Activated CD8-positive, alpha-beta memory T cell treated with anti-CD3 and anti-CD28 coated beads, Interleukin-2, amount 10 ng/mL, durations not matched to agents 7 days and 5 days (primary cell): ENCODE measurements at places on chromosomes 1 and 21. TPM values are rescaled to one million over a fixed set of nuclear protein-coding genes. Genes with fewer than 3 reads are reported as not detected.

Gene IGSF9
- not detected for total RNA-seq

Gene C1QB
- not detected for total RNA-seq

Gene OR2T35
- not detected for total RNA-seq

GRCh38 chr1:204419064-204419403 lies 7.4 kb upstream of the PPP1R15B start:
- DNase-seq, result peak; percentile 21
- H3K27ac ChIP-seq, result no peak overlapping the region
- H3K4me3 ChIP-seq, result no peak overlapping the region
- no peaks in the 10 kb centered on the region for H3K27me3 ChIP-seq

- H3K27me3 ChIP-seq, result peaks cover 26% of the 10 kb centered on the region
- no peak for DNase-seq
- H3K4me1 ChIP-seq, result peaks cover 35% of the 10 kb centered on the region
- H3K36me3 ChIP-seq, result no peaks in the 10 kb centered on the region
- H3K27ac ChIP-seq, result no peak overlapping the region
- H3K4me3 ChIP-seq, result no peak overlapping the region
Observed at GRCh38 chr1:25066731-25067517, 136.8 kb upstream of the RUNX3 start.

- H3K36me3 ChIP-seq, result peaks cover 6% of the 10 kb centered on the region
- DNase-seq, result no peak
- H3K27ac ChIP-seq, result no peak overlapping the region
- no peak overlapping the region for H3K4me3 ChIP-seq
- H3K27me3 ChIP-seq, result no peaks in the 10 kb centered on the region
Observed at GRCh38 chr1:65175171-65176055, 27.4 kb downstream of the AK4 start.

GRCh38 chr1:53627031-53627430 lies 111.9 kb downstream of the GLIS1 start:
- H3K27ac ChIP-seq, result no peak overlapping the region
- H3K36me3 ChIP-seq, result no peaks in the 10 kb centered on the region
- H3K27me3 ChIP-seq, result peaks cover 7% of the 10 kb centered on the region
- no peaks in the 10 kb centered on the region for H3K4me1 ChIP-seq
- peak; percentile 12 for DNase-seq
- no peak overlapping the region for H3K4me3 ChIP-seq

GRCh38 chr1:197485790-197486189 lies 217.7 kb downstream of the CRB1 start:
- H3K27ac ChIP-seq, result no peak overlapping the region
- no peak for DNase-seq
- H3K36me3 ChIP-seq, result peaks cover 2% of the 10 kb centered on the region
- H3K4me1 ChIP-seq, result peaks cover 12% of the 10 kb centered on the region
- peaks cover 5% of the 10 kb centered on the region for H3K27me3 ChIP-seq

GRCh38 chr21:17492415-17493168 lies 20.3 kb upstream of the CXADR start:
- H3K27ac ChIP-seq, result no peak overlapping the region
- H3K4me1 ChIP-seq, result peaks cover 34% of the 10 kb centered on the region
- H3K27me3 ChIP-seq, result peaks cover 10% of the 10 kb centered on the region
- DNase-seq, result no peak
- H3K4me3 ChIP-seq, result no peak overlapping the region

DNA sequence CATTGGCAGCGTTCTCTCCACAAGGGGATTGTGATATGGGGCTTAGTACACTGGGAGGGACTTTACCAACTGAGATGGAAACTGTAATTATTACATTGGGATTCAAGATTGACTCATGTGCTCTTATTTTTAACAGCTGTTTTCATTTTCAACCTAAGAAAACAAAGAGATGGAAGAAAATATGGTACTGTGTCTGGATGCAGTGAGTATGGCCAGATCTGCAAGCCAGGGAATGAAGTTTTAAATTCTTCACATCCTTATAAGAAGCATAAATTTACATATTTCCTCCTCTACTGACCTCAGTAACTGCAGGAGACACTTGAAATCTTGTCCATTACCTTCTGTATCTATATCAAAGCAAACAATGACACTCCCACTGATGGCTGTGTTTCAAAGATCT lies 81.5 kb upstream of the EDEM3 start:
- no peak for DNase-seq
- H3K36me3 ChIP-seq, result peaks cover 37% of the 10 kb centered on the region
- H3K4me3 ChIP-seq, result no peak overlapping the region
- H3K27me3 ChIP-seq, result no peaks in the 10 kb centered on the region

DNA sequence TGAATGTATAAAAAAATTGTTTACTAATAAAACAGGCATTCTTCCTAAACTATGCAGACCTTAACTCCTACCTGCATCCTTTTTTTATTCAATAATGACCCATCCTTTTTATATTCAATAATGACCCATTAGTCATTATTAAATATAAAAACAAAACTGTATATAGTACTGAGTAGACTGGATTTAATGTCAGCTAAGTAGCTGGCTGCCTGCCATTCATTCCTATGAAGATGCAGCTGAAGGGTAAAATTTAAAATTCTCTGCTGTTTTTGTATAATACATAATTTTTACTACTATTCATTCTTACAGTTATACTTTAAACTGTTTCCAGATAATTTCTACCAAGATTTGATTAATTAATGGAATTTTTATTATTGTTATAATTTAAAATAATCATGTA lies 79.3 kb downstream of the DENND1B start:
- no peak overlapping the region for H3K4me3 ChIP-seq
- no peaks in the 10 kb centered on the region for H3K27me3 ChIP-seq
- no peak overlapping the region for H3K27ac ChIP-seq
- no peak for DNase-seq
- H3K4me1 ChIP-seq, result peaks cover 9% of the 10 kb centered on the region

DNA sequence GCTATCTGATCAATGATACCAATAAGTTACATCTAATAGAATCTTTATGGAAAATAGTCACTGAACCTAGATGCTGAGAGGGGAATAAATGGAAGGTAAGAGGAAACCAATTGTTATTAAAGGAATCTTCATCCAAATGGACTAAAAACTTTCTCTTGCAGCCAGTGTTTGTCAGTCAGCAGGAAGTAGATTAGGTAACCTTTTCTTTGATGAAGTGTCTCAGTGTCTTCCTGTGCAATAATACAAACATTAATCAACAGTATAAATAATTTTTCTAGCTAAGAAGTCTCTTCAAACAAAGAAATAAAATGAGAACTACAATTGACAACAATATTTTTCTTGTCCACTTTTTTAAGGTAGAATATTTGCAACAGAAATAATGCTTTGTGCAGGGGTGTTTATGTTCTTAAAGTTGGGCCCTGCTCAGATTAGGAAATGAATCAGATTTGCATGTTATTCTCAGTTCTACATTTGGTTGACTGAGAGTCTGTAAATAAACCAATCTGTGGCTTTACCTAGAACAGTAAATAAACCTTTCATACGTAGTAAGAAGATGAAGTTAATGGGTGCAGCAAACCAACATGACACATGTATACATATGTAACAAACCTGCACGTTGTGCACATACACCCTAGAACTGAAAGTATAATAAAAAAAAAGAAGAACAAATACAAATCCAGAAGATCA lies 391.4 kb downstream of the MRPL39 start:
- H3K36me3 ChIP-seq, result no peaks in the 10 kb centered on the region
- H3K4me1 ChIP-seq, result no peaks in the 10 kb centered on the region
- DNase-seq, result no peak
- no peak overlapping the region for H3K4me3 ChIP-seq
- no peaks in the 10 kb centered on the region for H3K27me3 ChIP-seq
